Left ventricle myocardium inferior (tissue), 1 donor: ENCODE measurements at places on chromosomes 6 and 20.

- no peak for DNase-seq
- H3K4me3 ChIP-seq, result no peak overlapping the region
- no peaks in the 10 kb centered on the region for H3K27me3 ChIP-seq
These were observed 34.4 kb upstream of the PTPN1 start for GRCh38 chr20:50475681-50476292.

DNA sequence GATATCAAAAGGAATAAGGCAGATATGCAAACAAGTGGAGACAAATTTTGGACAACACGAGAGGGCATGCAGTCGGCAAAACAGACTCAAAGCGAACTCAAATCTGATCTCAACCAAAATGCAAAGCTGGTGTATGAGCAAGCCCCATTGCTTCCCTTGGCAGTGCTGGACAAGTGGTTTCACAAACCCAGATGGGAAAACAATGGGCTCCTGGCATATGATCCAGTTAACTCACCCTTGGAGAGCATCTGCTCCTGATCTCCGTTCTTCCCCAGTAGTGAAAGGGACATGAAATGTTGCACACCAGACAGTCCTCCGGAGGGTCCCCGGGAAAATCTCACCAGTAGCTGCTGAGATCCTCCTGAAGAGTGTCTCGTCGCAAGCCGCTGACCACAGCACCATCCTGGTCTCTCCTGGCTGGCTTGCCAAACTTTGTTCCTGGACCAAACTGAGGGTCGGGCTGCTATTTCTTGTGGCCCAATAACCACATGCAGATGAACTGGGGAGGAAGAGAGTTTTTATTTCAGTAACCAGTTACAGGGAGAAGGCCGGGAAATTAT lies 84.3 kb upstream of the THBS2 start:
- H3K27me3 ChIP-seq, result peaks cover 29% of the 10 kb centered on the region
- H3K4me1 ChIP-seq, result no peaks in the 10 kb centered on the region
- no peak overlapping the region for H3K27ac ChIP-seq
- no peak overlapping the region for H3K4me3 ChIP-seq
- no peaks in the 10 kb centered on the region for H3K36me3 ChIP-seq

DNA sequence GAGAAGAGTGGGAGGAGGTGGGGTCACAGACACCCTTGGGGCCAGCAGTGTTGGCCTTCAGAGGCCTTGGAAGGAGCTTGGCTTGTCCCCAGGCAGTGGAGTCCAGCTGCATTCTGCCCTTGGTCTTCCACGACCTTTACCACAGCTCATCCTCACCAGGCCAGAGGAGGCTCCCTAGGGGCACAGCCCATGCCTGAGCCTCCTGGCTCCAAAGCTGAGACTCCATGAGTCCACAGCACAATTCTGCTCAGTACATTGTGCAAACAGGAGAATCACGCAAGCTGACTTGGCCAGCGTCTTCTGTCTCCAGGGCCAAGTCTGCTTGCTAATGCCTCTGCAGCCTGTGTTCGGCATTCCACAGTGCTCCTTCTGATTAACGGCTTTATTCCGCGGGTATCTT lies 337.2 kb downstream of the SMOC2 start:
- peak; percentile 54 for DNase-seq
- H3K27me3 ChIP-seq, result peaks cover 24% of the 10 kb centered on the region
- no peak overlapping the region for H3K4me3 ChIP-seq
- peaks cover 7% of the 10 kb centered on the region for H3K4me1 ChIP-seq
- H3K36me3 ChIP-seq, result no peaks in the 10 kb centered on the region

DNA sequence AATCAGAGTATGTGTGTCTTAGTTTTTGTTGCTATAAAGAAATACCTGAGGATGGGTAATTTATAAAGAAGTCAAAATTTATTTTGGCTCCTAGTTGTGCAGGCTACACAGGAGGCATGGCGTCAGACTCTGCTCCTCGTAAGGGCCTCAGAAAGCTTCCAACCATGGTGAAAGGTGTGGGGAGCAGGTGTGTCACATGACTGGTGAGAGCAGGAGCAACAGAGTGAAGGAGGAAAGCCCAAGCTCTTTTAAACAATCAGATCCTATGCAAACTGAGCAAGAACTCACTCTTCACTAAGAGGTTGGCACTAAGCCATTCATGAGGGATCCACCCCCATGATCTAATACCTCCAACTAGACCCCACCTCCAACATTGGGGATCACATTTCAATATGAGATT lies 1524.3 kb downstream of the HACE1 start:
- no peak overlapping the region for H3K4me3 ChIP-seq
- H3K4me1 ChIP-seq, result no peaks in the 10 kb centered on the region
- DNase-seq, result no peak

DNA sequence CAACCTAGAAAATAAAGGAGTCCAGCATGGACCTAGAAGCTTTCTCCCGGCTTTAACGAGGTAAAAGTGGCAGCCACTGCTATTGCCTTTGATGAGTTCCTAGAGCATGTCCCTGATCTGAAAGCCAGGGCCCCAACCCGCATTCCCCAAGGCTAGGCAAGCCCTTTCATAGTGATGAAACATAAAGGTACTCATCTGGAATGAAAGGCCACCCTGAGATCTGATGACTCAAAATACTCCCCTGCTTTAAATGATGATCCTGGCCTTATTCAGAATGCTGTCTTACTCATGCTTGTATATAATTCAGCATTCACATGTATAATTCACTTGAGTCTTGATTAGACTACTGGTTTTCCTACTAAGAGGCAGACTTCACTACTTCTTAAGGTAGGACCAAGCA lies 21.3 kb downstream of the TTPAL start:
- H3K27me3 ChIP-seq, result no peaks in the 10 kb centered on the region
- no peak overlapping the region for H3K27ac ChIP-seq
- H3K4me1 ChIP-seq, result peaks cover 20% of the 10 kb centered on the region
- H3K4me3 ChIP-seq, result no peak overlapping the region
- DNase-seq, result no peak

- no peak for DNase-seq
- H3K4me3 ChIP-seq, result no peak overlapping the region
- H3K27me3 ChIP-seq, result peaks cover 11% of the 10 kb centered on the region
These were observed 187.9 kb upstream of the ARID1B start for GRCh38 chr6:156589281-156589680.

- no peak for DNase-seq
- H3K27ac ChIP-seq, result peak overlapping the region; percentile 90
- peak overlapping the region; percentile 83 for H3K4me3 ChIP-seq
- H3K27me3 ChIP-seq, result peaks cover 33% of the 10 kb centered on the region
- H3K4me1 ChIP-seq, result peaks cover 28% of the 10 kb centered on the region
These were observed 548 bp downstream of the PERP start for GRCh38 chr6:138106665-138107077.

DNA sequence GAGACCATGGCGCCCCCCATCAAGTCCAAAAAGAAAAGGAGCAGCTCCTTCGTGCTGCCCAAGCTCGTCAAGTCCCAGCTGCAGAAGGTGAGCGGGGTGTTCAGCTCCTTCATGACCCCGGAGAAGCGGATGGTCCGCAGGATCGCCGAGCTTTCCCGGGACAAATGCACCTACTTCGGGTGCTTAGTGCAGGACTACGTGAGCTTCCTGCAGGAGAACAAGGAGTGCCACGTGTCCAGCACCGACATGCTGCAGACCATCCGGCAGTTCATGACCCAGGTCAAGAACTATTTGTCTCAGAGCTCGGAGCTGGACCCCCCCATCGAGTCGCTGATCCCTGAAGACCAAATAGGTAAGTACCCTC lies 41.7 kb upstream of the NAA20 start:
- peaks cover 32% of the 10 kb centered on the region for H3K36me3 ChIP-seq
- peak overlapping the region; percentile 96 for H3K27ac ChIP-seq
- peaks cover 90% of the 10 kb centered on the region for H3K4me1 ChIP-seq
- H3K27me3 ChIP-seq, result no peaks in the 10 kb centered on the region
- peak overlapping the region; percentile 75 for H3K4me3 ChIP-seq

GRCh38 chr6:159815410-159815809 lies 15.3 kb downstream of the PNLDC1 start:
- H3K27me3 ChIP-seq, result peaks cover 7% of the 10 kb centered on the region
- no peak overlapping the region for H3K4me3 ChIP-seq
- H3K27ac ChIP-seq, result no peak overlapping the region
- H3K4me1 ChIP-seq, result no peaks in the 10 kb centered on the region
- no peaks in the 10 kb centered on the region for H3K36me3 ChIP-seq

DNA sequence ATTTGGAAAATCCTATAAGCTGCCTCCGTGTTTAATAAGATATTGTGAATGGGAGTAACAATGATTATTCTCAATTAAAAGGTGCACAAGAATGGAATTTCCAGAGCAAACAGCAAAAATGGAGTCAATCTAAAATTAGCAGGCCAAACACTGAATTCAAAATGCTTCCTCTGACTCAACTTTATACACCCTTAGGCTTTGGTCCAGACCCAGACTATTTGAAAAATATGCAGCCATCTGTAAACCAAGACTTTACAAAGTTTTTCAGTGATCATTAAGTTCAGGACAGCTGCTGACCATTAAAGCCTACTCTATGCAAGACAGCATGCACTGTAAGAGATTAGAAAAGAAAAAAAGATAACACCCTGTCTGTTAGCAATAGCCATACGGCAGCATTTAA lies 39.4 kb upstream of the CCN6 start:
- DNase-seq, result no peak
- H3K4me1 ChIP-seq, result peaks cover 59% of the 10 kb centered on the region
- no peaks in the 10 kb centered on the region for H3K36me3 ChIP-seq
- no peaks in the 10 kb centered on the region for H3K27me3 ChIP-seq
- peak overlapping the region; percentile 58 for H3K27ac ChIP-seq
